ENCODE measurements at places on chromosomes 6 and 20.

DNA sequence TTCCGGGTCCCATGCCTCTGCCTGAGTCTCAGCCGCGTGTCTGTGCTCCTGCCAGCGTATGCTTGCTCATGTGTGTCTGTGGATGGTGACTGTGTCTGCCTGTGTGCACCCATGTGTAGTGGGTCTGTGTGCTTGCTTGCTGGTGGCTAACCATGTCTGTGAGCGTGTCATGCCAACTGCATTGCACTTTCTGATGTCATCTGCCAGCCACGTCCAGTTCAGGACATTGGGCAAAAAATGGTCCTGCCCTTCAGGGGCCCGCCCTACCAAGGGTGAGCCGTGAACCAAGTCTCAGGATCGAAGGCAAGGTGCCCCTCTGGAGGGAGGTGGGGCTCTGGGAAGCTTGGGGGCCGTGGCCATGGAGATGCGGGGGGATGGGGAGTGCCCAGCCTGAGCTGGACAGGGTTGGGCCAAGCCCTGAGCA, 9.4 kb upstream of the ZBTB46 start:
- no peak for DNase-seq

- DNase-seq: no peak
Observed at GRCh38 chr6:12196326-12196936, 93.7 kb upstream of the EDN1 start.

DNA sequence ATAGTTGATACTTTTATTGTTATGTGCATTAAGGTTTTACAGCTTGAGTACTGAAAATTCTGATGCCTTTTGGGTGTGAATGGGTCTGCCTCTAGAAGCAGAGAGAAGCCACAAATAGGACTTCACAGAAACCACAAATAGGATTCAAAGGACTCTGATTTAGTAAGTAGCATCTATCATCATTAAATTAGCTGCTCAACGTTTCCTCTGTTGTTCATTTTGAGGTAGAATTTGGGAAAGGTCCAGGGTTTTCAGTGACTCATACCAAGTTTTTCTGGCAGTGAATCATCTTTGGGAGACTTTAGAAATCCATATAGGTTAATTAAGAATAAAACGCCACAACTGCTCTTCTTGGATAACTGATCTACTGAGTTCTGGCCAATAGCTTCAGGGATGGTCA, 105.1 kb downstream of the PHF3 start:
- DNase-seq: no peak

GRCh38 chr6:112039431-112039770, 14.5 kb upstream of the CCN6 start:
- DNase-seq: no peak

DNA sequence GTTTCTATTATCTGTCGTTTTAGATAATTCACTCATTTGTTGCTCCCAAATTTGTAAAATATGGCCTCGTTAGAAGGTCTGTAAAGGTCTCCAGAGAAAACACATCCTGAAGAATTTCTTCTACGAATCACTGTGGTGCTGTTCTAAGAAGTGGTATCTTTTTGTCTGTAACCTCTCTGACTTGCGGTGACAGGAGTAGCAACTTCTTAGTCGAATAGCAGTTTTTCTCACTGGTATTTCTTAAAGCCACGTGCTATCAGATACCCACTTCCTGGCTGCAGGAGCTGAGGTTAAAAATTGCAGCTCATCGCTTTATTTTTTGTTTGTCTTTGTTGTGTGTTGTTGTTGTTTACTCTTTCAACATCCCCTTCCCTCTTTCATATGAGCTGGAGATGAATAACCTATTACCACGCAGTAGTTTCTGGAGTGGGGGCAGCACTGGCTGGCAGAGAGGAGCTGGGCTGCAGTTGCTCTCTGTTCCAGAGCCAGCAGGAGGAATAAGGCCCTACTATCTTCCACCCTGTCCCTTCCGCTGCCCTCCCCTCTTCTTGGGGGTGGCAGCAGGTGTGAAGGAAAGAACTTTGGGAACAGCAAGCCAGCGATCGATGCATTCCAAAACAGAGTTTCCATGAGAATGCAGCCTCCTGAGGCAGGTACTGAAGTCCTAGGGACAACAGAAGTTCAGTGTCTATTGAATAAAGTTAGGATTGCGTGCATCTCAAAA, 64.7 kb downstream of the C6orf118 start:
- no peak for DNase-seq

GRCh38 chr20:17816804-17817587, 117.2 kb downstream of the BANF2 start:
- DNase-seq: no peak

DNA sequence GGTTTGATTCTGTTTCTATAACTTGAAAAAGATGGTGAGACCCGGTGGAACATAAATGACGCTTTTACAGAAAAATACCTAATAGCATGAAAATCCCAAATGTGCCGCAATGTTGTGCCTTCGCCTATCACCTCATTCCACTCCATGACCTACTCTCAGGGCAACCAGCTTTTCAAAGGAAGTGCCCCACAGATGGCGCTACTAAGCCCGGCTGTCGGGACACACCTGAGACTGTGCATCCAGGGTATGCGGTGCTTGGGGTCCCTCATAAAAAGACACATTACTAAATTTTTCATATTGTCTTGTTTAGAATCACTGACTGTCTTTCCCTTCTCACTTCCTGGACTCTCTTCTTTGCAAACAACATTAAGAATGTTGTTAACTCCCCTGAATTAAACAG, 145.5 kb upstream of the RPS6KA2 start:
- no peak for DNase-seq

DNA sequence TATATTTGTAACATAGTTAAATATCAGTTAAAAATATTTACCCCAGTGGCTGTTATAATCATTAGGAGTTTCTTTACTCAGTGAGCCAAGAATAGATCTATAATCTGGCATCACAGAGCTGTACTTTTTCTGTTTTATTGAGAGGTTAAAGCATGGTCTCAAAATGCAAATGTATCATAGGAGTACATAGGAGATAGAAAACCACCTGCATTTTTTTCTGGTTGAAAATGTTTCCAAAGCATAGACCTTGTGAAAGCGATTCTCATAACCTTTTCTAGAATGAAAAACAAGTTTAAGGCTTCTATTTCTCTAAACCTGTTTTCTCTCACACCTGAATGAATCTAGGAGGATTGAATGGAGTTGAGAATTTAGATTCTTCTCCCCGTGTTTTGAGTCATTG, 14.4 kb downstream of the KCNQ5 start:
- no peak for DNase-seq

- DNase-seq: no peak
Observed at GRCh38 chr20:22386306-22386623, 198.1 kb downstream of the FOXA2 start.

- no peak for DNase-seq
Observed at GRCh38 chr20:23227274-23227673, 123.3 kb upstream of the NXT1 start.

GRCh38 chr20:40875116-40876085, 153.2 kb upstream of the TOP1 start:
- DNase-seq: no peak

- no peak for DNase-seq
Observed at GRCh38 chr6:129440691-129441090, 269.3 kb downstream of the ARHGAP18 start.

GRCh38 chr6:2497922-2498623, 252.6 kb downstream of the MYLK4 start:
- DNase-seq: peak; percentile 16

DNA sequence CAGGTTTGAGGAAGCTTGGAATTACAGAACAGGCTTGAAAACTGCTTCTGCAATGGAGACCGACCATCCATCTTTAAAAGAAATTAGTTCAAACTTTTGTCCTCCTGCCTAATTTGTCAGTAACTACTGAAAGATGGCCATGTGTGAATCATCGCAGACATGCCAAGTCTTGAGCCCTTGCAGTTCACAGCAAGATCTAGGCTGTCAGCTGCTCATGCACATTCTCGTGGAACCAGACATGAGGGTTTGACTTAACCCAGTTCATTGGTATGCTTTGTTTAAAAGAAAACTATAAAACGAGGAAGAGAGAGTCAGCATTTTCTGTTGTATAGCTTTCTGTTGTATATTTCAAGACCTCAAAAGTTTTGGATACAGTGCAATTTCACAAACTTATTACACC, 74.0 kb upstream of the SAMD5 start:
- no peak for DNase-seq

- no peak for DNase-seq
Observed at GRCh38 chr6:7910654-7911344, at the start of gene TXNDC5. TXNDC5 (minus strand) TSS chr6:7910788; CDS start chr6:7910776, 12 bp downstream.

- DNase-seq: no peak
Observed at GRCh38 chr6:125102891-125103290, 50.7 kb upstream of the TPD52L1 start.

GRCh38 chr20:60897976-60898375, 354.1 kb upstream of the CDH4 start:
- no peak for DNase-seq

DNA sequence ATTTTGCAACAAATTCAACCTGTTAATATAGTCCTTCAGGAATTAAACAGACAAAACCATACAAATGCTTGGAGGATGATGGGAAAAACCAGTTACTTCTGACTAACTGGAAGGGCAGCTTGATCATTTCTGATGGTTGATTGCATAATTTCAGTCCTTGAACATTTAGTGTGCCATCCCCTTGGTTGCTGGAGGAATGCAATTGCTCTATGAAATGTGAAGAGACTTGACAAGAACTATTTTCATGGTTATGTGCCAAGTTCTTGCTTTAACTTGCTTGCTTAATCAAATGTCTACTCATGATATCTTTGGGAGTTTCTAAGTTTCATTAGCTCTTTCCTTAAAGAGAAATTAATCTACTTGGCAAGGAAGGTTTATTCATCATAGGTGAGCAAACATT, 45.2 kb downstream of the ANKEF1 start:
- DNase-seq: no peak

DNA sequence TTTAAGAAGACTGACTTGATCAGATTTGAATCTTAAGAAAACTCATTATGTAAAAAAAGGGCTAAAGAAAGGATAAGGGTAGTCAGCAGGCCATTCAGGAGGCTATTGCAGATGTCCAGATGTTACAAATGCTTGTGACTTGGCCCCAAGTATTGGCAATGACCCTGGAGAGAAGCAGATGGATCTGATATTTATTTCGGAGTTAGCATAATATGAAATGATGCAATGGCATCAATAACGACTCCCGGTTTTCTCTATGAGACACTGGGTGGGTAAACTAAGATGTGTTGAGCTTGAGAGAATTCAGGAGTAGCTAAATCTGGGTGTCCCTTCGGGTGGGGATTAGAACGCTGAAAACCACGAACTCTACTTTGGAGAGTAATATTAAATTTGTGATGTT, 149.7 kb downstream of the LAMA2 start:
- no peak for DNase-seq

DNA sequence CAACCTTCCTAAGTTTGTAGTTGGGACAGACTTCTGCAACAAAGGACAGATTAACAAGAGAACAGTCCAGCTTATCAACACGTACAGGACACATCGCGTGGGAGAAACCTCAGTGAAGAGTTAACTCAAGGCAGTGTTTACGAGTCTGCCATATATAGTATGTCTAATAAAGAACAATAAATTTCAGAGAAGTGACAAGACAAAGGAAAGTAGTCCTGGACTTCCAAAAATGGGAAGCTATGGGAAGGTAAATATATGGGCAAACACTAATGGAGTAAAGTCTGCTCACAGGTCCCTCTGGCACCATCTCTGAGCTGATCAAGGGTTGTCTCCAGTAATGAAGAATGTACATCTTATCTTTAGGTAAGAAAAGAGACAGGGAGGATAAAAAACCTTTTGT, 34.9 kb downstream of the GCM1 start:
- DNase-seq: no peak

GRCh38 chr20:43838703-43839060, 76.0 kb upstream of the TOX2 start:
- no peak for DNase-seq

- DNase-seq: peak; percentile 85
Observed at GRCh38 chr6:37673436-37673835, 24.2 kb downstream of the MDGA1 start.

DNA sequence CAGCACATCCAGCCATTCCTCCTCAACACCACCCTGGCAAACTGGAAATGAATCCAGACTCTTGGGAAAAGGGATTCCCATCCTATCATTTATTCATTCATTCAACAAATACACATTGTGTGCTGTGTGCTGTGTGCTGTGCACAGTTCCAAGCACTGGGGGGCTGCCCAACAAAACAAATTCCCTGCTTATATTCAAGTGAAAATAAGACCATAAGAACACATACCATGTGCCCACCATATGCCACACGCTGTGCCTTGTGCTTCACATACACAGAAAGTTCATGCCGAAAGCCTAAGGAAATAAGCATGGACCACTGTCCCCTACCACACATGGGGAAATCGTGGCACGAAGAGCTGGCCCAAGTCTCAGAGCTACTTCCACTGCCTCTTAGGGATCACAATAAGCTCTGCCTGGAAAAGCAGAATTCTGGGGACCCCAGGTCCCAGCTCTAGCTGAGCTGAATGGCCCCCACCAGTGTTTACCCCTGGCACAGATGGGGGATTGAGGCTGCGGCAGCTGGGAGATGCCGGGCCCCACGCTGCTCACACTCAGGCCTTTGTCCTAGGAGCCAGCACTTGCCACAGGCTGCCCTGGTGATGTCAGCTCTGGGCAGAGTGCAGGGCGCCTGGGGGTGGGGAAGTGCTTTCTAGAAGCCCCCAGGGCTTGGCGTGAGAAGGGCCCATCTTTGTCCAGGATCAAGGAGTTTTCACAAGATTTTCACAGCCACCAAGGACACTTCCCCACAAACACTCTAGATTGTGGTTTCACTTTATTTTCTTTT, 99.6 kb downstream of the PREX1 start:
- DNase-seq: no peak

DNA sequence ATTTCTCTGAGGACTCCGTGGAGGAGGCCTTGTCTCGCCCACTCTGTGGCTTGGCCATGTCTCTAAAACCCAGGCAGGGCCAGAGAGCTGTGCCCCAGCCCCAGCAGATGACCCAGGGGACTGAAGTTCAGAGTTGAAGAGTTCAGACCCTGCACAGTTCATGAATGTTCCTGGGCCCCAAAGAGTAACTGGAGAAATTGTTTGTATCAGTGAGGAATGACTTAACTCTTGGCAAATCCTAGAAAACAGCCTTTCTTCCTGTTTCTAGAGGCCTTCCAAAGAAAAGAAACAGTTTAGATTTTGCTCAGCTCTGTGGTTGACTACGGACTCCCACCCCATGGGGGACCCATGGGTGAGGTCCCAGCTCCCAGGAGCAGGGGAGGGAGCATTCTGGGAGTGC, 62.1 kb upstream of the EYA2 start:
- DNase-seq: no peak

- DNase-seq: no peak
Observed at GRCh38 chr6:142935553-142936517, 9.1 kb downstream of the HIVEP2 start.

DNA sequence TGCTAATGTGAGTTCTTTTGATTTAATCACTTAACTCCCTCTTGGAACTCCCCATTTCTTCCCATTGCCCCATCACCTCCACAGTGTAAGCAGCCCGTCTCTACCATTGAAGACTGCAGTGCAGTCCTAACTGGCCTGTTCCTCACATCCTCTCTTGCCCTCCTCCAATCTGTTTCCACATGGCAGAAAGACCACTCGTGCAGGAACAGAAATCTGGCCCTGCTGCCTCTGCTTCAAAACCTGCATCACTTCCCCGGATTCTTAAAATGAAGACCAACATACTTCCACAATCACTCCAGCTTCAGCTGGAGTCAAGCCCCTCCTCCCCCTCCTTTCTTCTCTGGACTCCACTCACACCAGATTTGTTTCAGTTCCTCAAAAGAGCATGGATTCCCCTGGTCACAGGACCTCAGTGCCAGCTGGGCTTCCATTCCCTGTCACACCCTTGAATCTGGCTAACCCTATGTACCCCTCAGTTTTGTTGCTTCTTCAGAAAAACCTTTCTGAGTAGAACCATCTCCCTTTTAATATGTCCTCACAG, 802.3 kb downstream of the MAFB start:
- no peak for DNase-seq

- DNase-seq: no peak
Observed at GRCh38 chr6:32200711-32201475, 8.4 kb upstream of the GPSM3 start.

Measured in DMS79 (cell line).